ENCODE measurements at places on chromosomes 11 and 22. TPM values are rescaled to one million over a fixed set of nuclear protein-coding genes. Genes with fewer than 3 reads are reported as not detected.

GRCh38 chr11:128709402-128709801, 15.5 kb downstream of the FLI1 start:
- DNase-seq: peak; percentile 98

The PATE2 gene
- polyA plus RNA-seq: not detected

The OPCML gene
- 0.11 TPM for polyA plus RNA-seq

The TMEM121B gene
- 0.29 TPM for polyA plus RNA-seq

The FREY1 gene
- polyA plus RNA-seq: 0.21 TPM

- no peak for DNase-seq
These were observed 11.4 kb downstream of the TUBA8 start for GRCh38 chr22:18121954-18122554.

DNA sequence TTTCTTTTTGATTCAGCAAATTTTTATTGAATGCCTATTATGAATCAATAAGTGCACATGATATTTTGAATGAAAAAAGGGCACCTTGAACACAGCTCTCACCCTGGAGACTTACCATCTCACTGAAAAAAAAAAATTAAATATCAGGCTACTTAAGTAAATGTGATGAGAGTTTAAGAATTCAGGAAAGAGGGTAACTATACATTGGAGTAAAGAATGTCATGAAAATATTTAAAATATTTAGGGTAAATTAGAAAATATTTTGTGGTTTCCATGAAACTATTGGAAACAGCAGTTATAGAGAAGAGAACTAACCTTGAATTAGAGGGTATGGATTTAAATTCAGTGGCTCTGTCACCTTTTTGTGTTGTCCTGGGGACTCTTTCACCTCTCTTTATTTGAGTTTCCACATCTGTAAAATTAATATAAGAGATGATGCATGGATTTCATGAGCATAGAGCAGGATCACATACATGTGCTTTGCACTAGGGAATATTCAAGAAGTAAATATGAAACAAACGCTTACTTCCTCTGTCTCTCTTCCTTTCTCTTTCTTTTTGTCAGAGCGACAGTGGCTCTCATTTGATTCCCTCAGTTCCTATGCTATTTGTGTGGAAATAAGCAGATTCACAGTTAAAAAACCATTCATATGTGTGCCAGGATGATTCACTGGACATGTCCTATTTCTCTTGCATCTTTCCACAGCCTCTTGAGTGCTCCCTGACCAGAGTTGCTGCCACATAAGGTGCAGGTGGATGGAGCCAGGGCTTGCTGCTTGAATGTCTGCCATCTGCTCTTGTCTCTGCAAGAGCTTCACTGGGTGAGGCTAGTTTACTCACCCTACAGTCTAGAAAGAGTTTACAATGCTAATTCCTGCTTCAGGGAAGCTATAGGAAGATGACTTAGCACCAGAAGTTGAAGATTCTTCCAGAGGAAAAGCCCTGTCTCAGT, 533.1 kb downstream of the ETS1 start:
- peak; percentile 47 for DNase-seq

DNA sequence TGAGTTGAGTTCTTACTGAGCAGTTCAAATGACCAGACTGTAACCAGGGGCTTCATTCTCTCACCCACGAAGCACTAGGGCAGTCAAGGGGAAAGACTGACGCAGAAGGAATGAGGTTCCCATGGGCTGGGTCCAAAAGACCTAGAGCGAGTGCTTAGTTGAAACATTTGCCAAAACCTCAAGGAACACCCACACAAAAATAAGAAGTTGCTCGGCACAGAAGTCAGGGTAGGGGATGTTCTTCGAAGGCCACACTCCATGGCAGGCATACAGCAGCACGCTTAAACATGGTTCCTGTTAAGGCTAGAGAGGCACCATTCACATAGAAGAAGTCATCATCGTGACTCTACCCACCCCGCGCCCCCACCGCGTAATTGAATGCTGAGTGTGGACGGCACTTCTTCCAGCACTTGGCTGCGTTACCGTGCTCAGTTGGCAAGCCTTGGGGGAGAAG, 52.9 kb downstream of the TIMP3 start:
- no peak for DNase-seq

The CELF1 gene
- polyA plus RNA-seq: 63.3 TPM

GRCh38 chr22:37998543-37998942, 14.2 kb upstream of the SOX10 start:
- DNase-seq: no peak

GRCh38 chr11:95359756-95360155, 128.8 kb upstream of the SESN3 start:
- no peak for DNase-seq

All from IMR-90 (cell line).